ENCODE measurements at places on chromosomes 6 and 20.

DNA sequence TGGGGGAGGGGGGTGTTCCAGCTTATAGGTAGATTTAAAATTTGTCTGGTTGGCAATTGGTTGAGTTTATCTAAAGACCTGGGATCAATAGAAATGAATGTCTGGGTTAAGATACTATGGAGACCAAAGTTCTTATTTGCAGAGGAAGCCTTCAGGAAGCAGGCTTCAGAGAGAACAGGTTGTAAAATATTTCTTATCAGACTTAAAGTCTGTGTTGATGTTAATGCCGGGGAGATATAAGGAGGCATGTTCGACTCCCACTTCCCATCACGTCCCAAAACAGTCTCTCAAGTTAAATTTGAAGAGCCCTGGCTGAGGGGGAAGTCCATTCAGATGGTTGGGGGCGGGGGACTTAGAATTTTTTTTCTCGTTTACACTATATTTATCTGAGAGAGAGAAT lies 12.3 kb upstream of the BLCAP start:
- DNase-seq: no peak

GRCh38 chr6:91654793-91655192 lies 1067.9 kb upstream of the MAP3K7 start:
- no peak for DNase-seq

GRCh38 chr6:77656999-77657764 lies 4.3 kb downstream of the MEI4 start:
- no peak for DNase-seq

- DNase-seq: peak; percentile 92
These were observed 100.0 kb downstream of the DST start for GRCh38 chr6:56542364-56543331.

- no peak for DNase-seq
These were observed 40.1 kb downstream of the BFSP1 start for GRCh38 chr20:17491041-17491440.

- no peak for DNase-seq
These were observed 180.1 kb upstream of the RNF24 start for GRCh38 chr20:4195499-4195898.

GRCh38 chr6:32424589-32425300 lies 14.9 kb upstream of the HLA-DRA start:
- no peak for DNase-seq

DNA sequence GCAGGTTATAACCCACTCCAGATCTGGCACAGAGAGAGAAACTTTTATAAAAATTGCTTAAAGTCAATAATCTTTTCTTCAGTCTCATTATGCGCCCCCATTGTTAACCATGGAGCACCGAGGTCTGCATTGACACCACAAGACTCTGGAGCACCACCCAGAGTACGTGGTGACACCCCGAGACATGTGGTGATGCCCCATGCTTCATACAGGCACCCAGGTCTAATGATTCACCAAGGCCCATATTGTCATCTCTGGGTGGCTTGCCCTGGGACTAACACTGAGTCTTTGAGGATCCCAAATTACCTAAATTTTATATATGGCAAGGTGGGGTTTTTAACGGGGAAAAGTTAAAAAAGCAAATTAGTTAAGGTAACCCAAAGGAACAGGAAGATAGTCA lies 31.1 kb downstream of the CD109 start:
- DNase-seq: no peak

- DNase-seq: no peak
These were observed 68.9 kb downstream of the ZNF217 start for GRCh38 chr20:53524589-53525312.

DNA sequence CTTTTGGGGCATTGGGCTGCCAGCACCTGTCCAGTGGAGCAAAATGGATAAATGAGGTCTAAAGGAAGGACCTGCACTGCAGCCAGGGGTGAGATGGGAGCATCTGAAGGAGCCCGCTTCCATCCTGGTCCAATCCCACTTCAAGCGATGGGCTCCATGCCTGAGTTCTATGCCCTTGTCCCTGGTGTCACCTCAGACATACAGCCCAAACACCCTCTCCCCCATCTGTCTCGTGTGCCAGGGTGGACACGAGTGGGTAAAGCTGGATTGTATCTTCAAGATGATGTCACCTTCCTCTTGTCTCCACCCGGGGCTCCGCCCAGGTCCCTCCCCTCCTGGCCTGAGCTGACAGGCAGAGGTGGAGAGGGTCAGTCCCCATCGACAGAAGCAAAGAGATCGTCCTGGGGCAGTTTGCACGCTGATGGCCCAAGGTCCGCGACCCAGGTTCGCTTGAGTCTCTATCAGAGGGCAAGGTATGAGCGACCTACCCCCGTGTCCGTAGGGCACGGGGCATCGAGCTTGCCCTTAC lies 544 bp downstream of the SMIM29 start:
- peak; percentile 77 for DNase-seq

DNA sequence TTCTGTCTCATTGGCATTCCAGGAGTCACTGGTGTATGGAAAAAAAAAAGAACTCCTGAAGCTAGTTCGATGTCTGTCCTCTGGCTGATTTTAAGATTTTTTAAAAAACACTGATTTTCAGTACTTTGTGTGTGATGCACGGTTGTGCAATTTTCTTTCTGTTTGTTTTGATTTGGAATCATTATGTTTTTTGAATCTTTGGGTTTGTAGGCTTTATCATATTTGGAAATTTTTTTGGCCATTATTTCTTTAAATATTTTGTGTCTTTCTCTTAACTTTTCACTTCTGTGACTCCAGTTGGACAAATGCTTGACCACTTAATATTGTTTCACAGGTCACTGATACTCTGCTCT lies 327.2 kb downstream of the BCKDHB start:
- DNase-seq: no peak

GRCh38 chr20:39941245-39941644 lies 747.8 kb downstream of the MAFB start:
- DNase-seq: no peak

- no peak for DNase-seq
These were observed 2.1 kb upstream of the MUC22 start for GRCh38 chr6:31008165-31008564.

DNA sequence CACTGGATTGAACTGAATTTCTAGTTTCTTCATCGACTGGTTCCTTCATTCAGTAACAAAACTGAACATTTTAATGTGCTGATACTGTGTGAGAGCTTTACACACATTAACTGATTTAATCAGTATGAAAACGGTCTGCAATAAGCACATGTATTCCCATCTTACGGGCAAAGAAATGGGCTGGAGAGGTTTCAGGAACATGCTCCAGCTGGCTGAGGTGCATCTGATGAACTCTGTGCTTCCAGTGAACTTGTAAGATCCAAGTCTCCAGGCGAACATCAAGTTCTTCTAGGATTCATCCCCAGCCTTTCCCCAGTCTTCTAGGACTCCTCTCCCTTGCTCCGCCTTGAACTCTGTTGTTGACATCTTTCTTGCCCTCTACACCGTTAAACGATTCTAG lies 220.7 kb upstream of the AGPAT4 start:
- no peak for DNase-seq

- no peak for DNase-seq
These were observed 16.3 kb downstream of the ACSS2 start for GRCh38 chr20:34892671-34893070.

DNA sequence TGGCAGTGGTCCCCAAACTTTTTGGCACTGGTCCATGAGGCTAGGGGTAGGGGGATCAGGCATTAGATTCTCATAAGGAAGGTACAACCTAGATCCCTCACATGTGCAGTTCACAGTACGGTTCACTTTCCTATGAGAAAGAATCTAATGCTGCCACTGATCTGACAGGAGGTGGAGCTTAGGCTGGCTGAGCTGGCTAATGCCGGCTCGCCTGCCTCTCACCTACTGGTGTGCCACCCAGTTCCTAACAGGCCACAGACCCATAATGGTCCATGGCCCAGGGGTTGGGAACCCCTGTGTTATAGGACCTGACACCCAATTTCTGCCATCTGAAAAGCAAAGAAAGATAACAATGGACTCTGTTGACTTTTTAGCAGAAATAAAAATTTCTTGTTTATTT lies 199.6 kb downstream of the GMPR start:
- DNase-seq: no peak

DNA sequence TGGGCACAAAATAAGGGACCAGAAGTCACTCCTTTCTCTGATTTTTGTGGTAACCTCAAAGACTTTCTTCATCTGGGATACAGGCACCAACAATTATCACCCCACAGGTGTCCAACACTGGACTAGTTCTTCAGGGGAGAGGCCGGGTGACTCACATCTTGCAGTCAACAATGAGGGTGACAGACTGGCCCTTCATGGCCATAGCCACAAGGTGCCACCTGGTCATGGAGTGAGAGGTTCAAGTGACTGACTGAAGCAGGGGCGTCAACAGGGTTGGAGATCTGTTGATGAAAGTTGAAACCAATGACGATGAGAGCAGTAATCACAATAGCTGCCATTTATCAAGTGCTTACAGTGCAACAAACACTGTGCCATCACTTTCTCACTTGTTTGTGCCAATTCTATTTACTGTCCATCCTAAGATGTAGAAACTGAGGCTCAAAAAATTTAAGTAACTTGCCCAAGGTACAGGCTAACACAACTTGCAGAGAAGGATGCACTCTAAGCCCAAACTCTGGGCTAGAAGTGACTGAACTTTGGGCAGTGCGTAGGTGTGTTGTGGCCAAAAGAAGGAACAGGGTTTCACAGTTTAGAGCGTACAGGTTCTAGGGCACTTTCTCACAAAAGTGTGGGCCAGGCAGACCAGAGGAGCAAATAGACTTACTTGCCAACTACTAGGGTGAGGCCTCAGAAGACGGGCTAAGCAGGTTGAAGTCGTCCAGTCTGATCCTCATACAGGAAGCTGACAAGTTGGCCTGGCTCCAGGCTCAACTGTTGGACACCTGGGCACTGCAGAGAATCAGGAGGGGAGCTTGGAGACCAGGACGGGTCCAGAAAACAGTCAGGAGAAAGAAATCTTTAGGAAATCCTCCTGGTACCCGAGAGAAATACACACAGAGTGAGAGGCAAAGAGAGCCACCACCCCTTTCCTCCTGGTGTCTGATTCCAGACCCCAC lies 30.4 kb downstream of the HLA-DPB1 start:
- DNase-seq: no peak

DNA sequence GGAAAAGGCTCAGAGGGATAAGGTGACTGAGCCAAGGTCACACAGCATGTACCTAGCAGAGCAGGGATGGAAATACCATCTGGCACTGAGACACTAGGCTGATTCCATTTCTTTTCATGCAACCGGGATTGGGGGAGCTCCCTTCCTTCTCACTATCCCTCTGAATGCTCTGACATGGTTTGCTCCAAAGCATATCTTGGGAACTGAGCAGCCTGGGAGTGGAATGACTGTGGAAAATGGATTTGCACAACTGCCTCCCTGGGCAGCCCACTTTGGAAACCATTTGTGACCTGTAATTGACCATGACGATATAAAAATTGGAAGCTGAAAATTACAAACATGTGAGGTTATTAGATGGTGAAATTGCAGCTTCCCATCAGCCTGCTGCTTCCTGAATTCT lies 309.0 kb upstream of the CHD6 start:
- DNase-seq: no peak
